ENCODE measurements at places on chromosomes 16 and 17.

DNA sequence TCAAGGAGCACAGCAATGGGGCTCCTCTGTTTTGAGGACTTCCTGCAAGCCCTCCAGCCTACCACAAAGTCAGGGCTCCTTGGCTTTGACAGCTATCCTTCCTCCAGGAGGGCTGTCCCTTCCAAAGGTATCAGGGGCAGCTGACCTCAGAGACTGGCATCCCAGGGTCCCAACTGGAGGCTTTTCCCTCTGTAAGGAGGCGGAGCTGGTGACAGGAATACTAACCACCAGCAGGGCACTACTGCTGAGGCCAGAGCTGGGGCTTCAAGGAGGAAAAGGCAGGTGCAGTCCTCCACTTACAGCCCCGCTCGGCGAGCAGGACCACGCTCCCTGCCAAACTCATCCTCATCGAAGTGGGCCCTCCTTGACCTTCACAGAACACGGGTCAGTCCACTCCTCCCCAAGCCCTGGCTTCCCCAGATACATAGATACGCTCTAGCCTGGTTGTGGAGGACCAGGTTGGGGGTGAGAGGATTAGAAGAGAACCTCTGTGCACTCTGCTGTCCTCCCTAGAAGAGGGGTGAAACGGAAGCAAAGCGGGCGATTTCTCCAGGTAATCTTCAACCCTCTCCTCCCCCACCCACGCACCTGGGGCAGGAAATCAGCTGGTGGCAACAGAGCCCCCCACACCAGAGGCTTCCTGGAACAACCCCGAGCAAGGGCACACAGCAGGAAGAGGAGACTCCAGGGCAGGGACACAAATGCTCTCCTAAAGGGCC is 20.5 kb downstream of the ST3GAL2 start:
- DNase-seq = no peak

DNA sequence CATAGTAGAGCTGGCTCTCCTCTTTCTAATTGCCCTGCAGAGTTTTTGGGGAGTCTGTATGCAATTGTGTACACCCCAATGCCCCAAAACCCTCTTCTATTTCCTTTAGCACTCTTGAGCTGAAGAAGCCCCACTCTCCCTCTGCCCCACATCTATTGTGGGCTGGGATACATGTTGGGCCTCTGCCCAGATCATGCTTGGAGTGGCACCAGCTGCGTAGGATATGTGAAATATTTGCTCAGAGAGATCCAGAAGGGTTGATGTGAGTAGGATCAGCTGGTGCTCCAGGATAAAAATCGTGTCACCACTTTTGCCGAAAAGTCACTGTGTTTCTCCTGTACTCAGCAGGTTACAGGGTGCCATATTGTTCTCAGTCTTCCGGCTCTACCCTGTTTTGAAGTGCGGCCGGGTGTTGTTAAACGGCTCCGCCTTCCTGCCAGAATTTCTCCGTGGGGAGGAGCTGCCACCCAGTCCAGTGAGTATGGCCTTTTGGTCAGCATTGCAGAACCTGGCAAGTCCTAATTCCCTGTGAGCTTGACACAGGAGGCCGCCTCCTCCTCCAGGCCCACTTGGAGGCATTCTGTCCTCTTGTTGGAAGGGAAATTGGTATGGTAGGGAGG is 664.5 kb downstream of the WWOX start:
- peak; percentile 12 for DNase-seq

- no peak for DNase-seq
These were observed 10.9 kb downstream of the DLX4 start for GRCh38 chr17:49979748-49980479.

DNA sequence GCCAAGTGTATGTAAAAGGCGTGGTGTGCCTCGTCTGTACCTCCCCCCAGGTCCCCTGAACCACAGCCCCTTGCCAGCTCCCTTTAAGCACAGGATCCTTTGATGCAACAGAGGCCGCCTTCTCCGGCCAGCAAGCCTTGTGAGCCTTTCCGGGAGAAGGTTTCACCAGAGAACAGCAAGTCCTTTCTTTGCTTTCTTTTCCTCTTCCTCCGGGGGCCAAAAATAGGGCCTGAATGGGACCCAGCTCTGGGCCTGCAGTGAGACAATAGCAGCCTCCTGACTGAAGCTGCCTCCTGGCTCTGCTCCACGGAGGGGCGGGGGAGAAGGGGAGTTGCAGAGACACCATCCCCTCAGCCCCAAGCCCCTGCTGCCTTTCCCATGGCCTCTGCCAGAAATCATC is 9.0 kb downstream of the ADGRG1 start:
- DNase-seq = no peak

DNA sequence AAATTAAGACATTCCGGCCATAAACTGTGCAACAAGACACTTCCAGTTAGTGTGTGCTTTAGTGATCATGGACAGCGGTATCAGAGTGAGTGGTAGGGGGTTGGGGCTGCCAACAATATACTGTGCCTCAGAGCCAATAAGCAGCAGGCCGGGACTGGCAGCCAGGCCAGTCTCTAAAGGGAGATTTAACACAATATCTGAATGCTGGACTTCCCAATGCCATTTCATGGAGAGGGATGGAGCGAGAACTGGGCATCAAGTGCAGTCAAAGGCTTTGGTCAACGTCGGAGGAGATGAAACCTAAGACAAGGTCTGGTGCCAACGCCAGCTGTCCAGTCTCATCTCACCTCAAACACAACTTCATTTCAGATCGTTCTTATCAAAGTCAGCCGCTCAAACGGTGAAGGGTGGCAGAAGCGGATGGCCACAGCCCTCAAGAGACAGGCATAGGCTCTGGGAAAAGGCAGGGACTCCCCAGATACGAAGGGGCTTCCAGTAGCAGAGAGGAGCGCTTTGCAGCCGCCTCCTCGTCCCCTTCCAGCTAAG is 935 bp downstream of the USP32 start:
- peak; percentile 3 for DNase-seq

GRCh38 chr17:63833026-63833740 is 5.7 kb upstream of the FTSJ3 start:
- DNase-seq = no peak

GRCh38 chr16:61871837-61872777 is 164.1 kb downstream of the CDH8 start:
- no peak for DNase-seq

- DNase-seq = no peak
These were observed 9.7 kb upstream of the ZFP1 start for GRCh38 chr16:75138636-75139035.

DNA sequence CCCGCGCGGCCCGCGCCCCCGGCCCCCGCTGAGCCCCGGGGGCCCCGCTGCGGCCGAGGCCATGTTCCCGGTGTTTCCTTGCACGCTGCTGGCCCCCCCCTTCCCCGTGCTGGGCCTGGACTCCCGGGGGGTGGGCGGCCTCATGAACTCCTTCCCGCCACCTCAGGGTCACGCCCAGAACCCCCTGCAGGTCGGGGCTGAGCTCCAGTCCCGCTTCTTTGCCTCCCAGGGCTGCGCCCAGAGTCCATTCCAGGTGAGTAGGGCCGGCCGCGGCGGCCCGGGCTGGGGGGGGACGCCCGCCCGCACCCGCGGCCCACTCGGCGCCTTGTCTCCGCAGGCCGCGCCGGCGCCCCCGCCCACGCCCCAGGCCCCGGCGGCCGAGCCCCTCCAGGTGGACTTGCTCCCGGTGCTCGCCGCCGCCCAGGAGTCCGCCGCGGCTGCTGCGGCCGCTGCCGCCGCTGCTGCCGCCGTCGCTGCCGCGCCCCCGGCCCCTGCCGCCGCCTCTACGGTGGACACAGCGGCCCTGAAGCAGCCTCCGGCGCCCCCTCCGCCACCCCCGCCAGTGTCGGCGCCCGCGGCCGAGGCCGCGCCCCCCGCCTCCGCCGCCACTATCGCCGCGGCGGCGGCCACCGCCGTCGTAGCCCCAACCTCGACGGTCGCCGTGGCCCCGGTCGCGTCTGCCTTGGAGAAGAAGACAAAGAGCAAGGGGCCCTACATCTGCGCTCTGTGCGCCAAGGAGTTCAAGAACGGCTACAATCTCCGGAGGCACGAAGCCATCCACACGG is 504 bp downstream of the MAZ start:
- peak; percentile 56 for DNase-seq

DNA sequence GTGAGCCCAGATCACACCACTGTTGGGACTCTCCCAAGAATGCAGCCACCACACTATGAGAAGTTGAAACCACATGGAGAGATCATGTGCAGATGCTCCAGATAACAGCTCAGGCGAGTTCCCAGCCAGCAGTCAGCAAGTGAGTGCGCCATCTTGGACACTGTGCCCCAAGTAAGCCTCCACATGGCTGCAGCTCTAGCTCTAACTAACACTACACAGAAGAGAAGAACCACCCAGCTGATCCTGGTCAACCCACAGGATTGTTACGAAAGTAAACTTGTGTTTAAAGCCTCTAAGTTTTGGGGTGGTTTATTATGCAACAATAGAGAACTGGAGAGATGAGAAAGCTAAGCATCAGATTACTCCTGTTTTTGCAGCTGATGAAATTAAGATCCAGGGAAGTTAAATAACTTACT is 25.8 kb downstream of the SLC38A7 start:
- no peak for DNase-seq

- DNase-seq = no peak
These were observed 30.4 kb upstream of the METTL16 start for GRCh38 chr17:2542056-2542455.

- no peak for DNase-seq
These were observed 8.2 kb downstream of the USP31 start for GRCh38 chr16:23141033-23141432.

DNA sequence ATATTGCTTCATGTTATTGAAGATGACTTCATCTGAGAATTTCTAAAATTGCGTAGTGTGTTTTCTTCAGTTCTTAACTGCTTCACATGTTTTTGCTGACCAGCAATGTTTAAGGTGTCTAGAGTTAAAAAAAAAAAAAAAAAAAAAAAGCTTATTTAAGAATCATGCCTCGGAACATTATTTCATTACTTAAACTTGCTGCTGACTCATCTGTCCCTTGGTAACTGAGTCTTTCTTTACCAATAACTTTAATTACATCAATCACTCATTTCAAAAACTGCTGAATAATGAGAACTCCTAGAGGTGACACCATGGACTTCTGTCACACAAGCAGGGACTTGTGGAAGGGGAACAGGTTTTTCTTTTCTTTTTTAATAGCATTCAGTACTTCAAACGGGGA is 16.2 kb downstream of the IRX5 start:
- no peak for DNase-seq

- no peak for DNase-seq
These were observed 11.9 kb upstream of the ASGR1 start for GRCh38 chr17:7191069-7191468.

DNA sequence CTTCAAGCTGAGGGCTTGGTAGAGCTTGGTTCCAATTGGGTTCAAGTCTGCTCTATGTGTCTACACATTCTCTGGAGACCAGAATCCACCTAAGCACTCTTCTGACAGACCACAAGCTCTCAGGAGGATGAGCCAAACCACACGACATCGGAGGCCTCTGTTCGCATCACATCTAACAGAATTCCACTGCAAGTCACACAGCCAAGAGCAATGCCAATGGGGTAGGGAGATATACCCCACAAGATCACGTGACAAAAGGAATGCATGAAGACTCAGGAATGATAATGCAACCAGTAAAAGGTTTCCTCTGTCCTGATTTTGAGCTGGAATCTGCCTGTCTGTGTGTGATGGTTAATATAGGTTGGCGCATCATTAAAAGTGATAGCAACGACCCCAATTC is 46.6 kb upstream of the RPL38 start:
- DNase-seq = no peak

GRCh38 chr16:4852221-4852872 is 5.1 kb downstream of the UBN1 start:
- no peak for DNase-seq

GRCh38 chr17:56884483-56885311 is 29.2 kb downstream of the TRIM25 start:
- DNase-seq = no peak

DNA sequence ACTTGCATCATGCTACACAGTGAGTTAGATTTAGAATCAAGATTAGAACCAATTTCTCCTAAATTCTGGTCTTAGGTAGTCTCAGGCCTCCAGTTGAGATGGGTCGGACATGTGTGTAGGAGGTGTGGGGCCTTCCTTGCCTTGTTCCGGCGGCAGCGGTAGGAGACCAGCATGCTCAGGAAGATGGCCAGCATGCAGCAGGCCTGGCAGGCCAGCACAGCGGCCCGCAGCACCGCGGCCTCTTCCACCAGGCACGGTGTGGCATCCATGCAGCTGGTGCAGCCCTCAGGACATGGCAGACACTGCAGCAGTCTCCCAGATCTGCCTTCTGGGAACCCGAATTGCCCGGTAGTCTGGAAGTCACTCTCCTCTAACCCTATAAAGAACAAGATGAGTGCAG is 6.9 kb downstream of the GPR179 start:
- DNase-seq = no peak

DNA sequence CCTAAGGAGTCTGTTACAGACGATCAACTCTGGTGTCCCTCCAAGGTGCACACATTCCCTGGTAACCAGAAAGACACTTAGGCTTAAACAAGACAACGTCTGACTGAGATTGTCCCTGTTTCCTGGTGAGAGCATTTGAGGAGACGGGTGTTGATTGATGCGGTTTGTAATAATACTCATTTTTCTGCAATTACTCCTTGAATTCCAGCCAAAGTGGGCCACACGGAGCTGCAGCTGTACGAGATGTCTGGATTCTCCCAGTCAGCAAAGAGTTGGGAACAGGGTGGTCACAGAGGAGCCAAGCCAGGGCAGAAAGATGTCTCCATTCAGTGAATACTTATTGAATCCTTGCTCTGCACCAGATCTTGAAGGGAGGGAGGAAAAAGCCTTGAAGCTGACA is 30.9 kb upstream of the CES5A start:
- no peak for DNase-seq

GRCh38 chr17:34252444-34253138 is 2.5 kb upstream of the CCL2 start:
- DNase-seq = no peak

- DNase-seq = no peak
These were observed 18.0 kb upstream of the MON1B start for GRCh38 chr16:77172951-77173350.

DNA sequence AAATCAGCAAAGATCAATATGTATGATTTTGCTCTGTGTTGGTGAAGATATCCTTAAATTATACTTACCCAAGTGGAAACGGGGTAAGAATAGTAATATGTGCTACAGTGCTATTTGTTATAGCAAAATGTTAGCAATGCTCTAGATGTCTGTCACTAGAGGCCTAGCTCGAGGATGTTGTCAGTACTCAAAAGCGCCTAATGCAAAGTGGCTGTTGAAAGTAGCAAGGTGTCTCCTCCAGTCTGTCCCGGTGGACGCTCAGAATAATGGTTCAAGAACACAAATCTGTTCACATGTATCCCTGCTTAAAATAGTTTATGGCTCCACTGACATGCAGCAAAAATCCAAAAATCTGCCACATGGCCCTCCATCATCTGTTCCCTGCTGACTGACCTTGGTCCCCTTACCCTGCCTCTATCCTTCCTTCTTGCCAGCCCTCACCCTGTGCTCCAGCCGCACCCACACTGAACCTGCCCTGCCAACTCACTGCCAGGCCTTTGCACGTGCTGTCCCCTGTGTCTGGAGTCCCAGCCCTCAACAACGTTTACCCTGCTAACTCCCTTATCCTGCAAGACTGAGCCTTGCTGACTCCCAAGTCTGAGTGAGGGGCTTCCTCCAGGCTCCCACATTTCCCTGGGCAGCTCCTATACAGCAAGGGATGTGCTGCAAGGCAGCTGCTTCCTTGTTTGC is 9.6 kb upstream of the RNF112 start:
- no peak for DNase-seq

- no peak for DNase-seq
These were observed 49.0 kb downstream of the CHD9 start for GRCh38 chr16:53103811-53104210.

- peak; percentile 78 for DNase-seq
These were observed at the start of gene SCPEP1 for GRCh38 chr17:56977673-56978395. Gene SCPEP1, plus strand, starts transcription at chr17:56978131. Its CDS starts 29 bp downstream, at chr17:56978160.

GRCh38 chr17:3961564-3962047 is 2.6 kb downstream of the ATP2A3 start:
- DNase-seq = no peak
